ENCODE measurements at places on chromosomes 5 and 9. TPM values are rescaled to one million over a fixed set of nuclear protein-coding genes. Genes with fewer than 3 reads are reported as not detected.

DNA sequence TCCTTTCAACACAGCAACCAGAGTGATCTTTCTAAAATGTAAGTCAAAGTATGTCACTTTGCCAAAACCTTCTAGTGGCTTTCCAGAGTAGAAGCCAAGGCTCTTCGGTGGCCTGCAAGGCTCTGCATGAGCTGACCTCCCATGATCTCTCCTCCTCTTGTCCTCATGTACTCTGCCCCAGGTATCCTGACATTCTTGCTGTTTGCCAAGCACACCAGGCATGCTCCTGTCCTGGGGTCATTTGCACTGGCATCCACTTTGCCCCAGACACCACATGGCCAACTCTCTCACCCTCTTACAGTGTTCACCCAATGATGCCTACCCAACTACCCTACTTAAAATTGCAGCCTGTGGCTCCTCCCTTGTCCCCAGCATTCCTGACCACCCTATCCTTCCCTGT is 86.3 kb downstream of the ZNF618 start:
- no peak for DNase-seq

DNA sequence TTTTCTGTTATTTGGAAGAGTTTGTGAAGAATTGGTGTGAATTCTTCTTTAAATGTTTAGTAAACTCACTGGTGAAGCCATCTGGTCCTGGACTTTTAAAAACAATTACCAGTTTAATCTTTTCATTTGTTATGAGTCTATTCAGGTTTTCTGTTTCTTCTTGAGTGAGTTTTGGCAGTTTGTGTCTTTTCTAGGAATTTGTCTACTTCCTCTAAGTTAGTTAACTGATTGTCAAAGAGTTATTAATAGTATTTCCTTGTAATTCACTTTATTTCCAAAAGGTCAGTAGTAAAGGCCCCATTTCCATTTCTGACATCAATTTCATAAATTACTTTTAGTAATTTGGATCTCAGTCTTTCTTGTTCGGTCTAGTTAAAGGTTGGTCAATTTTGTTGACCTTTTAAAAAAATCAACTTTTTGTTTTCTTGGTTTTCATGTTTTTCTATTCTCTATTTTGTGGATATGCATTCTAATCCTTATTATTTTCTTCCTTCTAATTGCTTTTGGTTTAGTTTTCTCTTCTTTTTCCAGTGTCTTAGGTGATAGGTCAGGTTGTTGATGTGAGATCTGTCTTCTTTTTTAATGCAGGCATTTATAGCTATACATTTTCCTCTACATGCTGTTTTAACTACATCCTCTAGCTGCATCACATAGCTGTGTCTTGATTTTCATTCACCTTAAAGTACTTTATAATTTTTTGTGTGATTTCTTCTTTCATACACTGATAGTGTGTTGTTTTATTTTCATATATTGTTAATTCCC is 7.3 kb upstream of the SMIM3 start:
- no peak for DNase-seq

DNA sequence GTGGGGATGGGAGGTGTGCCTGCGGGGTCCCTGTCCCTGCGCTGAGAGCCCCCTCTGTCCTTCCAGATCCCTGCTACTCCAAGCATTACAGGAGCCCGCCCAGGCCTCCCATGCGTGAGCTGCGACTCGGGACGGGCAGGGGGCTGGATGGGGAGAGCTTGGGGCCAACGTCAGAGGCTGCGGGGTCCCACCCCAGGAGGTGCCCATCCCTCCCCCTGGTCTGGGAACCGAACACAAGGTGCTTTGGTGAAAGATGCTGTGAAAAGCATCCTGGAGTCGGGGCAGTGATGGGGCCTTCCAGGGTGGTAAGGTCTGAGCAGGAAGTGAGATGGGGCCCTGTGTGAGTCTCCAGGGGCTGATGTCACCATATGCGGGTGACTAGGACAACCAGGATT is 2.7 kb downstream of the LCN9 start:
- no peak for DNase-seq

- no peak for DNase-seq
Observed at GRCh38 chr5:149757956-149758355, 27.8 kb downstream of the PPARGC1B start.

Gene BTNL3
- not detected for total RNA-seq

Gene LECT2
- total RNA-seq: not detected

GRCh38 chr5:91670563-91670962 is 287.4 kb upstream of the ARRDC3 start:
- DNase-seq: no peak

DNA sequence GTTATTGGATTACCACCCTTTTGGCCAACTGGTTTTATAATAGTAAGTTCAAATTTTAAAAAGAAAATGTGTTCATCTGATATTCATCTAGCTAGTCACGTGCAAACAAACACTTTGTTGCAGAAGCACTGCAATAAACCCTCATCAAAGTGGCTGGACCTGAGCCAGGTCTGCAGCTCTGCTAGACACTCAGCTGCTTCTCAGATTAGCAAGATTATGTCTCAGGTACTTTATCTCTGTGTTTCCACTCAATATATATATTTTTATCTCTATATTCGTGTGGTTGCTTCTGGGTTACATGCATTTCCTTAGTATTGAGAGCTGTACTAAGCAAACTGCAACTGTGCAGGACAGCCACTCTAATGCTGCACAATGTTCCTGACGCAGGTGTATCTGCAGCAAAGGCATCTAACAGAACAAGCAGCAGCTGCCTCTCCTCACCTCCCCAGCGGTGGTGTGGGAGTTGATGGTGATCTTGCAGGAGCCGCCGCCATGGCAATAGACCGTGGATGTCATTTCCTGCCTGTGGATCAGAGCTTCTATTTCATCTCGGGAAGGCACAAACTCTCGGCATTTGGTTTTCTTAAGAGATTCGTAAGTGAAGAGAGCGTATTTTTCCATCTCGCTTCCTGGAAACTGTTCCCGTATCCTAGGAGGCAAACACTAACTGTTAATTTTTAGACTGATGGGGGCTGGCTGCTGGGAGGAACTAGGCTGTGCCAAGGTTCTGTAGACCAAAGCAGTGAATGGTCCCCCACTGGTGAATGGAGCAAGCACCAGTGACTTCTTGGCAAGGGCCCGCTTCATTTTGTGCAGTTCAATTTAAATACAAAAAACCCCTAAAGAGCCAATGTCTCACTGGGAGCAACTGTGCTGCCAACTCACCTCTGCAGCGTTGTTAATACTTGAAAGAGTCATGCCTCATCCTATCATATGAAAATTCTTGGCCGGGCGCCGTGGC is 56.7 kb upstream of the RETREG1 start:
- no peak for DNase-seq

GRCh38 chr9:114909661-114910060 is 20.7 kb downstream of the TNFSF8 start:
- no peak for DNase-seq

All from Panc1 (cell line).